ENCODE measurements at places on chromosomes 1 and 21.

- no peak for DNase-seq
Measured at GRCh38 chr1:241654019-241654418, 1.9 kb downstream of the WDR64 start.

DNA sequence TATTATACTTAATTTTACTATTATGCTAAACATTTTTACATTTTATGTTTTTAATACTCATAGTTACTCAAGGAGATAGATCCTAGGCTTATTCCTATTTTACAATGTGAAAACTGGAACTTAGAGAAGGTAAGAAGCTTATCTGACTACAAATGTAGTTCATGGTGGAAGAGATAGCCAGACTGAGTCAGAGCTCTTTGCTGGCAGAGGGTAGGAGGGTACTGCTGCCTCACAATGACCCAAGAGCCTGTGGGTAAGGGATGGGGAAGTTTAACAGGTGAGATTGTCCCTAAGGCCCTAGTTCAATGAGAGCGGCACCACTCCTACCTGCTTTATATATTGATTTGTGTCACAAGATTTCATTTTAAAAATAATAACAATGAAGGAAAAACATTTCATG, 34.1 kb upstream of the NEK7 start:
- DNase-seq = no peak

DNA sequence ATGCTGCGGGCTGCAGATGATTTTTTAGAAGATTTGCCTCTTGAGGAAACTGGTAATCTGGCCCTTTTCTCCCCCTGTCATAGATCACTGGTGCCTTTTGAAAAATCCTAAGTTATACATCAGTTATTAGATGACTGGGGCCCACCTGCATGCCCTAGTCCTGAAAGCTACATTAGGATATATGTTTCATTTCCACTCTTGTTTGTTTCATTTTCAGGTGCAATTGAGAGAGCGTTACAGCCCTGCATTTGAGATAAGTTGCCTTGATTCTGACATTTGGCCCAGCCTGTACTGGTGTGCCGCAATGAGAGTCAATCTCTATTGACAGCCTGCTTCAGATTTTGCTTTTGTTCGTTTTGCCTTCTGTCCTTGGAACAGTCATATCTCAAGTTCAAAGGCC, 8.1 kb upstream of the IFI44 start:
- no peak for DNase-seq

DNA sequence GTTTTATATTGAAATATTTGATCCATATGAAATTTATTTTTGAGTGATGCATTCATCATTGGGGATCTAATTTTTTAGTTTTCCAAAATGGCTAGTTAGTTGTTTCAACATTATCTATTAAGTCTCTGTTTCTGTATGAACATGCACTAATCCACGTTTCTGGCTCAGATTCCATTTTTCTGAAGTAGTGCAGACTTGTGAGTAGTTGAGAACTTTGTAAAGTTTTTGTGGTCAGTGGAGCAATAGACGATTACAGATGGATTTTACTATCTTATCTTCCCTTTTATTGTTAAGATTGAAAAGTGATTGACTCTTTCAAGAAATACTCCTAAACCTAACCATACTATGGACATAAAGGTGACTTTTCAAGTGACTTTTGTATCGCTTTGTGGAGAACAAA, 16.7 kb downstream of the SOAT1 start:
- DNase-seq = no peak

GRCh38 chr1:53672785-53673184, 66.2 kb downstream of the GLIS1 start:
- DNase-seq = no peak

DNA sequence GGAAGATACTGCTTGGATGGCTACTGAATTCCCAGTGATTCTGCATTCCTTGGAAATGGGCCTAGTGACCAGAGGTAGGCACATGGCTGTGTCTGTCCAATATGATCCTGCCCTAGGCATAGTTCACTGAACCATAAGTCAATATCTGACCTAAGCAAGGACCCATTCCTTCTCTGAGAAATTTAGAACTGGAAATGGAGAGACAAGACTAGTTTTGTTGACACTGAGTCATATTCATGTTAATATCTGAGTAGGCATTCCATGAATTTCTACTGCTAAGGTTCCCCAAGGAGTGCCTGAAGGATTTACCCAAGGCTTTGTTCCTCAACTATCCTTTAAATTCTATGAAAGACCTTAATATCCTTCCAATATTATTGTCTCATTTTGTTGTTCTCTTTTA, 329.8 kb upstream of the BEND5 start:
- DNase-seq = no peak

- DNase-seq = no peak
Measured at GRCh38 chr1:77757603-77758002, 2.0 kb downstream of the USP33 start.

- no peak for DNase-seq
Measured at GRCh38 chr1:111289371-111289770, 1.3 kb upstream of the CHIA start.

DNA sequence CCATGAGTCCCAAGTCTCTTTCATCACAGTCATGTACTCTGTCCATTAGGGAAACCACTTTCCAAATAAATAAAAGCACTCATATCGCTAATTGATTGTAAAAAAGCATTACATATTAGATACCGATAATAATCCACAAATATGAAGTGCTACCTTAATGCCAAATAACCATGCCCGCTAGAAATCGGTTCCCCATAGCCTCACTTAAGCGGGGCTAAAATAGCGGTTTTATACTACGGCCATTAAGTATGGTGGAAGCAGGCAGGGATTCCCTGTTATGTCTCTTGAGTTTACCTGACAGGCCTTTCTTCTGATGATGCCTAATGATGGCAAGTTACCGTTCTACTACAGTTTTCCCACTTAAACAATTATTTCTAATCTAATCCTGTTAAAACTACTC, 3.9 kb downstream of the ELK4 start:
- no peak for DNase-seq

DNA sequence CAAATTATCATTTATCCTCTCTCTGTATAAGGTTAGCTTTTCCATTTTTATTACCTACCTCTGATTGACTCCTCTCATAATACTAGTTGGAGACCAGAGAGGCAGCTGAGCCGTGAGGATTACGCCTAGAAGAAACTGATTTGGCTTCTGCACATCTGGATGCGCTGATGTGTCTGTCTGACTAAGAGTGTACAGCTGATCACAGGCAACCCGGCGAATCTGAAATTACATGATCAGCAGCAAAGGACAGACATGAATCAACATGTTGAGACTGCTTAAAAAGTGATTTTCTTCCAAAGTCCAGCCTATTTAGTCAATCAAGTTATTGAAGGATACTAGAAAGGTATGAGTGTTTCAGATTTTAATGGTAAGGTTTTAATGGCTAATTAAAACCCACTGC, 81.2 kb downstream of the PCSK9 start:
- no peak for DNase-seq

GRCh38 chr1:64315402-64315801, 112.0 kb downstream of the UBE2U start:
- DNase-seq = no peak

- no peak for DNase-seq
Measured at GRCh38 chr1:208665936-208666335, 421.8 kb upstream of the PLXNA2 start.

- no peak for DNase-seq
Measured at GRCh38 chr1:232290570-232290969, 339.4 kb downstream of the SIPA1L2 start.

DNA sequence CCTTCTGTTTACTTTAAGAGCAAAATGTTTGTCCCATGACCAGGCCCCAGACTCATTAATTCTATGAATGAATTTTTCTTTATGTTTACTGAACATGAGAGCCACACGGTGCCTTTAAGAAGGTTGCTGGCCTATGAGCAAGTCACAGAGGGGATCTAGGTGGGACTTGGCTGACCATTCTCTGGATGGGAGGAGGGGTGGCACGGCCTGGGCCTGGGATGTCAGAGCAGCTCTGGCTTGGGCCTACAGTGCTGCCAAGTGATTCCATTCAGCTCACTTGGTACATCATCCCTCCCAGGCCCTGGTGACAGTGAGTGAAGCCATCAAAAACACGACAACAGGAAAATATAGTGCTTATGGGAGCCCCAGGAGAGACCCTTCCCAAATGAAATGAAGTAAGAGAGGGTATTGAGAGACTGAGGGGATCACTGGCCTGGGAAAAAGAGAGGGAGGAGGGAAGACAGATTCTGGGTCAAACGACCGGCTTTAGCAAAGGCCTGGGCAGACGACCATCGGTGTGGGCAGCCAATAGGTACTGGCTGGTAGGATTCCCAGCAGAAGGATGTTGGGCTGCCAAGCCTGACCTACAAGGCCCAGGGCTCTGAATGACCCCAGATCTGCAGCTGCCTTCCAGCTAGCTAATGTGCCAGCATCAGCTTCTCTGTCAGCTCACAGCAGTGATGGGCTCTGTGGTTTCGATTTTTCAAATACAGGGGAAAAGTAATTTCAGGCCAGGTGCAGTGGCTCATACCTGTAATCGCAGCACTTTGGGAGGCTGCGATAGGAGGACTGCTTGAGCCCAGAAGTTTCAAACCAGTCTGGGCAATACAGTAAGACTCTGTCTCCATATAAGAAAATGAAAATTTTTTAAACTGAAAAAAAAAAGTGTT, 3.3 kb downstream of the TMEM53 start:
- DNase-seq = no peak

DNA sequence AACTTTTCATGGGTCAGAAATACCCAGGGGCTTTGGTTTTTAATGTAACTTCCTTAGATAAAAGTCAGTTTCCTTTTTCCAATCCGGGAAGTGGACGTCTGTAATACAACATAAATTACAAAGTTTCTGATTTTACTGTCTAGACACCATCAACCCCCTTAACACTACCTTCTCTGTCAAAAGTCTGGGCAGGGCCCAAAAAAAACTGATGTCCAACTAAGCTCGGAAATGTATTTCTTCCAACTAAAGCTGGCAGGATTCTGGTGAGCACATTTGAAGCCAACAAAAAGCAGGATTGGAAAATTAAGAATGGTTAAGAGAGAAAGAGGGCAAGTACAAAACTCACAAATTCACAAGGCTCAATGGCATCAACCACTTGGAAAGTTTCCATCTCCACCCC, 24.3 kb downstream of the DDAH1 start:
- no peak for DNase-seq

DNA sequence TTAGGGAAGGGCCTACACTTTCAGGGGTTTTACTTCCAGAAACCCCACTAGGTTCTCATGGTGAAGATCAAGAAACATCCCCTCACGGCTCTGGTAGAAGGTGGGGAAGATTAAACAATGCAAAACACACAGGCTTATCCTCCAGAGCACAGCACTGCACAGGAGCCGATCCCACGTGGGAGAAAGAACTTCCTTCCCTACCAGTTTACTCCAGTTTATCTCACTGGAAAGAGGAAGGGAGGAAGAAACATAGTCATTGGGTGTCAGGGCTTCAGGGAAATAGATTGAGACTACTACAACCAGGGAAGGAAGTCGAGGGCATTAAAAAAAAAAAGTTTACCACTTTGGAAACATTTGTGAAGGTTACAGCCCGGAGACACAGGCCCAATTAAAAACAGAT, 164.4 kb downstream of the NTPCR start:
- DNase-seq = no peak

- peak; percentile 24 for DNase-seq
Measured at GRCh38 chr1:107669996-107670395, 295.0 kb downstream of the VAV3 start.

- DNase-seq = peak; percentile 75
Measured at GRCh38 chr1:217135569-217135915, 412.3 kb upstream of the ESRRG start.

- no peak for DNase-seq
Measured at GRCh38 chr1:222263791-222264190, 284.1 kb downstream of the HHIPL2 start.

- DNase-seq = no peak
Measured at GRCh38 chr1:203930342-203930741, 68.9 kb downstream of the SNRPE start.

- no peak for DNase-seq
Measured at GRCh38 chr1:210855440-210855839, 278.5 kb downstream of the KCNH1 start.

- no peak for DNase-seq
Measured at GRCh38 chr1:12368646-12369045, 138.8 kb downstream of the VPS13D start.

GRCh38 chr1:27574871-27575831, 28.8 kb downstream of the AHDC1 start:
- DNase-seq = peak; percentile 88

DNA sequence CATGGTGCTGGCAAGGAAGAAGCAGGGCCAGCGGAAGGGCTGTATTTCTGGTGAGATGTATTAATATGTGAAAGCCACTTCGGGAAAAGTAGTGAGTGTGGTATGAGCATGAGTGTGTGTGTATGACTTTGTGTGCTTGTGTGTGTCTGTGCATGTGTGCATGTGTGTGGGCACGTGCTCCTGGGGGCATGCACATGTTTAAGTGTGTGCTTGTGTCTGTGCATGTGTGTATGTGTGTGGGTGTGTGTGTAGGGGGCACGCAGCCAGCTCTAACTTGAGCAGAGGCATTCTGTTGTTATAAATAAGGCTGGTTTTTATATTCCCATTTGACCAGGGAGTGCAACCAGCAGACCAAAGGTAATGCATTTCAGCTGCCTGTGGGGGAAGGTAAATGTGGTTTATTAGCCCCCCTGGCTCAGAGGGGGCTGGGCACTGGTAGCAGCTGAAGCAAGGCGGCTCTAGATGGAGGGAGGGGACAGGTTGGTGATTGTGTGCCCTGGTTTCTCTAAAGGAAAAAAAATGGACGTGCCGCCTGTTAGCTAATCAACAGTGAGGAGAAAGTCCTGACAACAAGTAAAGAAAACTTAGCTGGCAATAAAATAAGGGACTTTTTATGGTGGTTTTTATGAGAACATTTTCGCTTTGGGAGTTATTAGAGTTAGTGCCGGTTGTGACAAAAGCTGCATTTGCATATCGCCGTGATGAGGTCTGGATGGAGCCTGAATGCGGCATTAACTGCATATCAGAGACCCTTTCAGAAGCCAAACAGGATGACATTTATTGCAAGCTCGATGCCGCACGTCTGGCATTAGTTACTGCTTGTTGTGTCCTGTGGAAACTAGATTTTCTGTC, 180.1 kb downstream of the CAMTA1 start:
- DNase-seq = peak; percentile 67

DNA sequence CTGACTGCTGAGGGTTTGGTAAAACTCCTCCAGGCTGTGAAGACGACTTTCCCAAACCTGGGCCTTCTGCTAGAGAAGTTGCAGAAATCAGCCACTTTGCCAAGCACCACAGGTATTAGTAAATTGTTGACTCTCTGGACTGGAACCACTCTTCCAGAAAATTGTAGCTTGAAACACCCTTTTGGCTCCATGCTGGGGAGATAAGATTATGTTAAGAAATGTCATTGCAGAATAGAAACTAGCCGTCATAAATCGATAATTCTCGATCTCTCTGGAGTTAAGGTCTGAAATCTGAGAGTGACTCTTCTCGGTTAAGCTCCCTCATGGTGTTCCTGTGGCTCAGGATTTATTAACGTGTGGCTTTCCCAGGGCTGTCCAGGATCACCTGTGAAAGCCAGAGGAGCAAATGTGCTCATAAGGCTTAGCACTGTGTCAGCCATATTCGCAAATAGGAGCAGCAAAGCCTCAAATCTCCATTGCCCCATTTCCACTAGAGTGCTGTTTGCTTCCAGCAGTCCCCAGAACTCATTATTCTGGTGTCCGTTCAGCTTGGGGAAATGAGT, 54.6 kb downstream of the ZBTB40 start:
- DNase-seq = no peak

GRCh38 chr1:166136699-166137401, 30.0 kb downstream of the FAM78B start:
- no peak for DNase-seq
